ENCODE measurements at places on chromosomes 3 and 15.

GRCh38 chr15:25892126-25892525 lies 29.0 kb upstream of the ATP10A start:
- DNase-seq: no peak

GRCh38 chr3:71881041-71881440 lies 96.1 kb upstream of the PROK2 start:
- DNase-seq: no peak

DNA sequence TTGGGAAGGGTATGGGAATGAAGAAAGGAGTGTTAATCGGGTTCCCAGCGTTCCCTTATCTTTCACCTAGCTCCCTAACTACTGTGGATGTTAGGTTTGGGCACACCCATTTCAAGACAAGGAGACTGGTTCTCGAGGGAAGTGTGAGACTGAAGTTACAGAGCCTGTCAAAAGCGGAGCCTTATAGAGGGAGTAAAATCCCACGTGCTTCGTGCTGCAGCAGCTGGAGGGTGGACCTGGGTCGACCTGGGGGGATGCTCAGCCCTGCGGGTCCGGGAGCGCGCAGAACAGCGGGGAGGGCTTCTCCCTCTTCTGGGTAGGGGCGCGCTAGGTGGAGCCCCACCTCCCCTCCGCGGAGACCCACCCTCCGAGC lies 314 bp upstream of the TMED3 start:
- DNase-seq: no peak

GRCh38 chr15:28955993-28956421 lies 70.2 kb downstream of the APBA2 start:
- DNase-seq: no peak

DNA sequence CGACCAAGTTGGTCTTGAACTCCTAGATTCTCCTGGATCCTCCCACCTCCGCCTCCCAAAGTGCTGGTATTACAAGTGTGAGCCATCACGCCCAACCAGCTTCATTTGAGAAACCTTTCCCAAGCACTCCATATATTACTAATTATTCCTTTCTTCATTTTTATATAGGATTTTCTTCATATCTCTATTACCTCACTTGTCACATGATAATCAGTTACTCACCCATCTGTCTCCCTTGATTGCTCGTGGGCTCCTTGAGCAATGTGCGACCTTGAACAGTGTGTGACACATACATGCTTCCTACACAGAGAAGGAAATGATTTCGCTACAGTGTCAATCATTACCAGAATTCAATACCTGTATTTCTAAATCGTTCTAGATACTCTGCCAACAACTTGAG lies 110.7 kb upstream of the C2CD4B start:
- DNase-seq: no peak

DNA sequence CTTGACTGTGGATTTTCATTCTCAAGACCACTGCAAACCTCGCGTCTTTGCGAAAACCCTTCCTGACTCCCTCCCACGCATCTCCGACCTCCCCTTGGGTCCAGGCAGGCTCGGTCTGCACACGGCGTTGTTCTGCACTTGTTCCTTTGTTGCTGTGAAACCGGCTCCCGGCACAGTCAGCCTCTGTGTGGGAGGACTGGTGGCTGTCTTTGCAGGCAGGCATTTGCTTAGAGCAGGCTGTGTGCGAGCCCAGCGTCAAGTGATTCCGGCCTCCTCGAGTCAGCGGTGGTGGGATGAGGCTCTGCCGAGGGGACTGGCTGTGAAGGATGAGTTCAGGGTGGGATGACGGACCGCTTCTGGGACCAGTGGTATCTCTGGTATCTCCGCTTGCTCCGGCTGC lies 102.6 kb upstream of the ROPN1 start:
- no peak for DNase-seq

DNA sequence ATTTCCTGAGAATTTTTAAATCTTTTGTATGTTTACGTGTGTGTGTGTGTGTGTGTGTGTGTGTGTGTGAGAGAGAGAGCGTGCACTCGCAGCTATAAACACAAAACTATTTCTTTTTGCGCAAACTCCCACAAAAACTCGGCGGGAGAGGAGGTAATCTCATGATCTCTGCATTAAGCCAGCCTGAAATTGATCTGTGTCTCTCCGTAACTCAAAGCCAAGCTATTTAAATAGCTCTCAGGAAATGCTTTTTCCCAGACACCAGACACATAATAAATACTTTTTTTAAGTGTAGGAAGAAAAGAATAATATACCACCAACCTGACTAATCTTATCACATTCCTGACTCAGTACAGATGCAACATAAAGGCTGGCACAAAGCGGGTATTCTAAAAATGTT lies 226.8 kb downstream of the MAGI1 start:
- no peak for DNase-seq

Measured in activated naive CD4-positive, alpha-beta T cell (primary cell).